ENCODE measurements at places on chromosomes 1 and 21. TPM values are rescaled to one million over a fixed set of nuclear protein-coding genes. Genes with fewer than 3 reads are reported as not detected.

GRCh38 chr1:8059161-8059622, 33.1 kb upstream of the ERRFI1 start:
- H3K27ac ChIP-seq: peak overlapping the region; percentile 37
- no peak overlapping the region for H3K4me3 ChIP-seq
- H3K4me1 ChIP-seq: peaks cover 4% of the 10 kb centered on the region
- H3K36me3 ChIP-seq: no peaks in the 10 kb centered on the region
- DNase-seq: no peak

GJB3 gene
- 0.81 TPM for total RNA-seq

CYP4B1 gene
- total RNA-seq: 268 TPM

KRTAP11-1 gene
- not detected for total RNA-seq

ST6GALNAC5 gene
- 23.1 TPM for total RNA-seq

DNA sequence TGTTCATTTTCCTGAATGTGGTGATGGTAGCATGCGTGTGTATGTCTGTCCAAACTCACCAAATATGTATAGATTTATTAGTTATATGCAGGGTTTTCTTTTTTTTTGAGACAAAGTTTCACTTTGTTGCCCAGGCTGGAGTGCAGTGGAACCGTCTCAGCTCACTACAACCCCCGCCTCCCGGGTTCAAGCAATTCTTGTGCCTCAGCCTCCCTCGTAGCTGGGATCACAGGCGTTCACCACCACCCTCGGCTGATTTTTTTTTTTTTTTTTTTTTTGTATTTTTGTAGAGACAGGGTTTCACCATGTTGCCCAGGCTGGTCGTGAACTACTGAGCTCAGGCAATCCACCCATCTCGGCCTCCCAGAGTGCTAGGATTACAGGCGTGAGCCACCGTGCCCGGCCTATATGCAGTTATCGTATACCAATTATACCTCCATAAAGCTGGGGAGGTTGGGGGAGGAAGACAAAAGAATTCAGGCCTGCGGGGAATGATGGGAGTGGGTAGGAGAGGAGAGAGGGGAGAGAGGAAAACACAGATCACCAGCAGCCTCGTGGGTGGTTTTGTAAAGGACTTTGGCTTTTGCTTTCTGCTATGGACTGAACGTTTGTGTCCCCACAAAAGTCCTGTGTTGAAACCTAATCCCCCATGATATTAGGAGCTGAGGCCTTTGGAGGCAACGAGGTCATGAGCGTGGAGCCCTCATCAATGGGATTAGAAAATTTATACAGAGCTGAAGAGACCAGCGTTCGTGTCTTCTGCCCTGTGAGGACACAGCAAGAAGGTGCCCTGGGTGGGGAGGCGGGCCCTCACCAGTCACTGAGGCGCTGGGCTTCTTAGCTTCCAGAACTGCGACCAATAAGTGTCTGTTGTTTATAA, 4.4 kb upstream of the HNRNPU start:
- no peak for DNase-seq
- H3K4me3 ChIP-seq: no peak overlapping the region
- no peaks in the 10 kb centered on the region for H3K36me3 ChIP-seq
- H3K4me1 ChIP-seq: peaks cover 6% of the 10 kb centered on the region

PPCS gene
- total RNA-seq: 52.8 TPM

DNA sequence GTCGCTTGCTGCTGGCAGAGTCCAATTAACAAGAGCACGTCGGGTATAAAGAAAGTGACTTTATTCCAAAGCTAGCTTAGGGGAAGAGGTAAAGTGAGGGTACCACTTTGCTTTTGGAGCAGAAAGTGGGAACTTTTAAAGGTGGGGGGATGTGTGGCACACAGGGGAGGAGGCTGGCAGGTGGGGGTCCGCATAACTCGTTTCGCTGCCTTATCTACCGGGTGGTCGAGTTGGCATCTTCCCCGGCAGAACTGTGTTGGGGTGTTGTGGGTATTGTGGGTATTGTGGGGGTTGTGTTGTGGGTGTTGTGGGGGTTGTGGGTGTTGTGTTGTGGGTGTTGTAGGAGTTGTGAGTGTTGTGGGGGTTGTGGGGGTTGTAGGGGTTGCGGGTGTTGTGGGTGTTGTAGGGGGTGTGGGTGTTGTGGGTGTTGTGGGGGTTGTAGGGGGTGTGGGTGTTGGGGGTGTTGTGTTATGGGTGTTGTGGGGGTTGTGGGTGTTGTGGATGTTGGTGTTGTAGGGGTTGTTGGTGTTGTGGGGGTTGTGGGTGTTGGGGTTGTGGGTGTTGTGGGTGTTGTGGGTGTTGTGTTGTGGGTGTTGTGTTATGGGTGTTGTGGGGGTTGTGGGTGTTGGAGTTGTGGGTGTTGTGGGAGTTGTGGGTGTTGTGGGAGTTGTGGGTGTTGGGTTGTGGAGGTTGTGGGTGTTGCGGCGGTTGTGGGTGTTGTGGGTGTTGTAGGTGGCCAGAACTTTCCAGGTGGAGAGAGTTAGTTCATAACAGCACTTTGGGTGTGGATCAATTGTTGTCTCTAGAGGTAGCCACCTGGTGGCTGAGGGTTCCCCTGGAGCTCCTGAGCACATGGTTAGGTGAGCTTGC, 52.7 kb downstream of the AGPAT3 start:
- H3K4me3 ChIP-seq: no peak overlapping the region
- peak; percentile 37 for DNase-seq
- H3K4me1 ChIP-seq: peaks cover 6% of the 10 kb centered on the region
- no peaks in the 10 kb centered on the region for H3K36me3 ChIP-seq
- H3K27ac ChIP-seq: no peak overlapping the region
- no peaks in the 10 kb centered on the region for H3K27me3 ChIP-seq

FCGR2B gene
- total RNA-seq: 30.7 TPM

- H3K4me3 ChIP-seq: no peak overlapping the region
- H3K36me3 ChIP-seq: no peaks in the 10 kb centered on the region
- no peak for DNase-seq
- peaks cover 12% of the 10 kb centered on the region for H3K27me3 ChIP-seq
Observed at GRCh38 chr1:5720484-5720883, 271.7 kb downstream of the NPHP4 start.

GRCh38 chr1:6351480-6352137, 42.0 kb downstream of the ACOT7 start:
- no peak overlapping the region for H3K4me3 ChIP-seq
- H3K36me3 ChIP-seq: no peaks in the 10 kb centered on the region
- peaks cover 22% of the 10 kb centered on the region for H3K4me1 ChIP-seq
- no peak overlapping the region for H3K27ac ChIP-seq
- H3K27me3 ChIP-seq: no peaks in the 10 kb centered on the region

DNA sequence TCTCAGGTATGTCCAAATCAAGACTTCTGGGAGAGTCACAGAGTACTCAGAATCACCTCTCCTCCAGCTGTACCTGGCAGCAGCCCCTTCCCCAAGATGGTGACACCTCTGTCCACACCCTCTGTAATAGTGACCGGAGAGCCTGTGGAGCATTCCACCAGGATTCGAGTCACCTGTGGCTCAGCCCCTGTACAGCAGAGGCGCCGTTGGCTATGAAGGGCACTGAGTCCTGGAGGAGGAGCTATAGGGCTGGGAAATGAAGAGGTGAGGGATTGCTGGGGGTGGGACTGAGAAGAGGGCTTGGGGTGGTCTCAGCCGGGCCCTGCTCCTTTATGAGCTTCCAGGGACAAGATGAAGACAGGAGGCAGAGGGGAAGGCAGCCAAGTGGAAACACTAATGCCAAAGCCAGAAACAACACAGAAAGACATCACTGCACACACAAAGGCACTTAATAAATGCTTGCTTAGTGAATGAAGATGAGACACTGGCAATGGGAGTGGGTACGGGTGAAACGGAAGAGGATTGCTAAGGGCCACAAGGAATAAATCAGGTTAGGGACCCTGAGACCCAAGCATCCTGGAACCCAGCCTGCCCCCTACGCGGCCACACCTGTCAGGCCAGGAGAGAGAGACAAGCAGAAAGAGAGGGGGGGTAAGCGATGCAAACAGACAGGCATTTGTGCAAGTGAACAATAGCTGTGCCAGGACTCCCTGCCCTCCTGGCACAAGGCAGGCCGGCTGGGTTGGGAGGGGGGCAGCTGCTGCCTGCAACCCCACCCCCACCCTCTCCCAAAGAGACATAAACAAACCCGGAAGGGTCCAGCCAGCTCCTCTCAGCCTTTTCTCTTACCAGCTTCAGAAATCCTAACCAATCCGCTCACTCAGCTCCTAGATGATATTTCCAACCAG, 3.9 kb downstream of the ARHGEF2 start:
- no peaks in the 10 kb centered on the region for H3K27me3 ChIP-seq
- H3K36me3 ChIP-seq: peaks cover 27% of the 10 kb centered on the region
- peaks cover 80% of the 10 kb centered on the region for H3K4me1 ChIP-seq
- H3K27ac ChIP-seq: peak overlapping the region; percentile 93
- peak overlapping the region; percentile 91 for H3K4me3 ChIP-seq

CCDC181 gene
- total RNA-seq: 0.32 TPM

All from upper lobe of right lung (tissue), 1 donor.